ENCODE measurements at places on chromosomes 5 and 9.

GRCh38 chr9:111050819-111051218 lies 12.5 kb upstream of the LPAR1 start:
- no peak for DNase-seq

DNA sequence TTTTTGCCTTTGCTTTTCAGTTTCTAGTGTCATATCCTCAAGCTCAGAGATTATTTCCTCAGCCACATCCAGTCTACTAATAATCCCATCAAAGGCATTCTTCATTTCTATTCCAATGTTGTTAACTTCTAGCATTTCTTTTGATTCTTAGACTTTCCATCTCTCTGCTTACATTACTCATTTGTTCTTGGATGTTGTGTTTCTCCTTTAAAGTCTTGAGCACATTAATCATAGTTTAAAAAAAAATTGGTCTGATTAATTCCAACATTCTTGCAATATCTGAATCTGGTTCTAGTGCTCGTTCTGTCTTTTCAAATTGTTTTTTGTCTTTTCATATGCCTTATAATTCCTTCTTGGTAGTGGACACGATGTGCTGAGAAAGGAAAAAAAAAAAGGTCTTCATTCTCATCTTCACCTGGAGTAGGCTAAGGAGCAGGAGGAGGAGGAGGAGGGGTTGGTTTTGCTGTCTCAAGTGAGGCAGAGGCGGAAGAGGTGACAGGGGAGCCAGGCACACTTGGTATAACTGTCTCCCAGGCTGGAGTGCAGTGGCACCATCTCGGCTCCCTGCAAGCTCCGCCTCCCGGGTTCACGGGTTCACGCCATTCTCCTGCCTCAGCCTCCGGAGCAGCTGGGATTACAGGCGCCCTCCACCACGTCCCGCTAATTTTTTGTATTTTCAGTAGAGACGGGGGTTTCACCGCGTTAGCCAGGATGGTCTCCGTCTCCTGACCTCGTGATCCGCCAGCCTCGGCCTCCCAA lies 16.3 kb downstream of the PRXL2C start:
- no peak for DNase-seq

DNA sequence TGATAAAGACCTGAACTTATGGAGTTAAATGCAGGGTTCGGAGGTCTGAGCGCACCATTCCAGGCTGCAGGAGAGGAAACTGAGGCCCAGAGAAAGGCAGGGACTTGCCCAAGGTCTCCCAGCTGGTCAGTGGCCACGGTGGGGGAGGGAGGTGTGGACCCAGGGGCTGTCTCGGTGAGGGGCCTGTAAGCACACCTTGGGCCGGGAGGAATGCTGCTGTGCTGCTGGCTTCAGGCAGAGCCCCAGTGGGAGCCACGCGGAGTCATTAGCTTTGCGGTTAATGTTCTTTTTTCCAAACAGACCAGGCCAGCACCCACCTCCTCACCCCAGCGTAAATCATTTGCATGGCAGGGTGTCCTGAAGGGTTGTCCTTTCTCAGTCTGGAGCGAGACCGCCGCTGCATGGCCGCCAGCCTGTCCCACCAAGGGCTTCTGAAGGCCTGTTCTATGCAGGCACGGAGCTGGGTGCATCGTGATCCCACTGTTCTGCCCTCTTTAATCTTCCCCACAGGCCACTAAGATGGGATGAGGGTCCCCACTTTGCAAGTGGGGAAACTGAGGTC lies 35.9 kb downstream of the NEURL1B start:
- no peak for DNase-seq

DNA sequence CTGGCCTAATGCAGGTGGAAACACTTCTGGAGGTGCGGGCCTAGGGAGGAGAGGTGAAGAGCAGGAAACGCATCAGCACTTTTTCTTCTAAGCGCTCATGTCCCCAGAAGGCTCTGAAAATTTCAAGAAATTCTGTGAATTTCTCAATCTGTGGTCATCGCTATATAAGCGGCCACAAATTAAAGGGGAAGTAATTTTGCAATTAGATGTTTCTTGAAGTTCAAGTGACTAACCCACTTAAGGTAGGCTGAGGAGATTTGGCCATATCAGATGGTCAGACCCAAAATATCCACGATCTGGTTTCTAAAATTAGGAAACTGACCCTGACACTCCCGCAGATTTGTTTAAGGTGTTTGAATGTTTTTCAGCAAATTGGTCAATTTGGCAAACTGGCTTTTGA lies 16.6 kb upstream of the HMGCR start:
- no peak for DNase-seq

- DNase-seq, result no peak
Measured at GRCh38 chr9:104863180-104863883, 64.6 kb downstream of the ABCA1 start.

- no peak for DNase-seq
Measured at GRCh38 chr5:150108711-150109514, 22.6 kb upstream of the CSF1R start.

DNA sequence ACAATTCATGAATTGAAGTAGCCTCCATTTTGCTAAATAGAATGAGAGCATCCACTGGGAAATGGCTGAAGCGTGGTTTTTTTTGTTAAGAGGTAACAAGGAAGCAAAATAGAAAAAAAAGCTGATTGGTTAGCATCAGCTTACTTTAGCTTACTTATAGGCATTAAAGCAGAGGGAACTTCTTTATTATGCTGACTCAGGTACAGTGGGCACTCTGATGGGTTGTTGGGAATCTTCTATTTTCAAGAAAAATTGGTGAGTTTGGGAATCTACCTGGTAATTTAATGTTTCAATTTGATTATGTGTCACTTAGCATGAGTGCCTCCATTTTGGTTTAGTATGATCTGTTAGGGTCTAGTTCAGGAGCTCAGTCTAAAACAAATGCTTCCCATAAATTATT lies 289.6 kb downstream of the ANXA1 start:
- no peak for DNase-seq

GRCh38 chr9:135504262-135505243 lies 4.1 kb downstream of the MRPS2 start:
- no peak for DNase-seq

DNA sequence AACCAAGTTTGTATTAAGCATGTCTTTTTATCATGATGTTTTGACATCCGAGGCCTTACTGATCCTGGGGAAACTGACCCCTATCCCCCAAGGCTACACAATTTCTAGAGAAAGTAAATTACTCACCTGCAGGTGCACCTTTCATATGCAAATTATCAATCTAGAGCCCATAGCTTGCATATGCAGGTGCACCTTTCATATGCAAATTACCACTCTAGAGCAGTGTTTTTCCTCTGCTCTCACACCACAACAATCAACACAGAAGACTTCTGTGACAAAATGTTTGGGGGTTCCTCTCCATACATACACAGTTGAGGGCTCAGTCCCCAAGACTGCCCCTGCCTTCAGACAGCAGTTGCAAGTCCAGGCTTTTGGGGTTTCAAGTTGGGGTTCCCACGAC lies 203.7 kb upstream of the RORB start:
- no peak for DNase-seq

DNA sequence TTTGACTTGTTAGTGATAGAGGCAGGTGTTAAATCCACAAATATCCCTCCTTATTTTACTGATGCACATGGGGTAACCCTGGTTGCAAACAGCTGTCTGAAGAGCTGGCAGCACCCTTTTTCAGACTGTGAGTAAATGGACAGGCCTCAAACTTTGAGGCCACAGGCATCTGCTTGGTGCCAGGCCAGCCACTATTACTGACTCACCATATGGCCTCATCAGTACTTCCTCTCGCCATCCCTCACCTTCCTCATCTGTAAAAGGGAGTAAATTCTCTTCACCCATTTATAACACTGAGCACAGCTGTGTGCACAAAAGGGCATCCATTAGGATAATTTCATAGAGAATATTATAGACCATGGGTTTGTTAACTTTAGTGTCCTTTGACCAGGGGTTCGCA lies 11.9 kb upstream of the TNIP1 start:
- DNase-seq, result no peak

- DNase-seq, result no peak
Measured at GRCh38 chr5:18097817-18098216, 463.6 kb downstream of the TAF11L14 start.

- no peak for DNase-seq
Measured at GRCh38 chr5:62348723-62349481, 42.9 kb downstream of the KIF2A start.

DNA sequence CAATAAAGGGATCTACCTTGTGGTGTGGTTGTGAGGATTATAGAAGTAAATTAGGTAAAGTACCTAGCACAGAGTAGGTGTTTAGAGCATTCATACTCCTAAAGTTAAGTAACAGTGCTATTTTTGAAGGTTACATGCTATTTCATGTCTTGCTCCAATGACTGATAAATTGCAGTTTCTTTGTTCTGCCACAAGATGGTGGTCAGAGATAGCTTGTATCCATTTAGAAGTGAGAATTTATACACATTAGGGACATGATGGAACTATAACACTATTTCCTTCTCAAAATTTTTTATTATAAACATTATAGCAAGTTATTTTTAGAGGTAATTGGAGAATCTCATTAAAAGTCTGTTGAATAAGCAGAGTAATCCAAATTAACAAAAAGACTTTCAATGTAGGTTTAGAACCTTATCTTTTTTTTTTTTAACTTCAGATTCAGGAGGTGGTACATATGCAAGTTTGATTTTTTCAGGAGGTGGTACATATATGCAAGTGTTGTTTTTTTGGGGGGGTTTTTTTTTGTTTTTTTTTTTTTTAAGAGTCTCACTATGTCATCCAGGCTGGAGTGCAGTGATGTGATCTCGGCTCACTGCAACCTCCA lies 17.1 kb downstream of the MTREX start:
- no peak for DNase-seq

GRCh38 chr9:96177005-96177718 lies 124.8 kb downstream of the HSD17B3 start:
- no peak for DNase-seq

GRCh38 chr9:91207729-91208418 lies 153.8 kb downstream of the AUH start:
- DNase-seq, result no peak

- no peak for DNase-seq
Measured at GRCh38 chr5:92237896-92238295, 854.8 kb upstream of the ARRDC3 start.

DNA sequence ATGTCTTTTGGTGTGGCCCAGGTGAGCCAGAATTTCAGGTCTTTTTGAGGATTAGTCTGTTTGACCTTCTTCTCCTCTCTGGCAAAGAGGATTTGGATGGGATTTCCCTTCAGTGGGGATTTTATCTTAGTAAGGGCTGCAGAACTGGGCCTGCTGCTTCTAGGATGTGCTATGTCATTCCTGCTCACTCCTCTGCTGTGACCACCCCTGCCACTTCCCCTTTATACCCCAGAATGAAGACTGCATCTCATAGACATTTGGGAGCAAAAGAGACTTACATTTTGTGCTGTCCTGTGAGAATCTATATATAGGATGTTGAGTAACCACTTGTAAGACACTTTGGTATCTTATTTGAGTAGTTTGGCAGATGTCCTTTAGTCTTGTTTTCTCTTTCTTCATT lies 76.2 kb downstream of the ARHGAP26 start:
- no peak for DNase-seq

DNA sequence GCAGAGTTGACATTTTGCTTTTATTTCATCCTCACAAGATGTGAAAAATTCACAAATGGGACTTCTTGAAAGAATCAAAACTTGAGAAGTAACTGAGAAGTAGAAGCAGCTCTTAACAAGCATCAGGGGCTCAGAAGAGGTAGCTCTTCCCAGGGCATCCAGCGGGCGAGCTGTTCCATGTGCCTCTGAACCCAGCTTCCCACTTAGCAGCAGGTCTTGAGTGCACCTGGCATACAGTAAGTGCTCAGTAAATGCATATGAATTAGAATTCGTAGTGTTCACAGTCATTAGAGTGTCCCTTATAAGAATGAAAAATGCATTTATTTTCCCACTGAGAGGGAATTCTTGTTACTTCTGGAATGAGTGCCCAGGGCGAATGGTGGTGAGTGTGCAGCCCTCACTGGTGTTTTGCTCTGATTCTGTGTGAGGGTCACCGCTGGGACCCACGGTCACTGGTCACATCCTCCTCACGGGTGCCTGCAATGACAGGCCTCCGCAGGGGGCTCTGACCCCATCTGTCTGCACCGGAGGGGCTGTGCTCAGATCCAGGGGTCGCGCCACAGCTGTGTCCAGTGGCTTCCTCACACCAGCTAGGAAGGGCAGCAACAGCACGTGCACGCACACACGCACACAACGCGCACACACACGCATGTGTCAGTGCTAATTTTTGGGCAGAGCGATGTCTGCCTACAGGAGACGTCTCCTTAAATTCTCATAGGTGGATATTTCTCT lies 26.9 kb downstream of the EXOC3 start:
- no peak for DNase-seq

GRCh38 chr9:3191715-3192114 lies 334.1 kb downstream of the RFX3 start:
- DNase-seq, result no peak

DNA sequence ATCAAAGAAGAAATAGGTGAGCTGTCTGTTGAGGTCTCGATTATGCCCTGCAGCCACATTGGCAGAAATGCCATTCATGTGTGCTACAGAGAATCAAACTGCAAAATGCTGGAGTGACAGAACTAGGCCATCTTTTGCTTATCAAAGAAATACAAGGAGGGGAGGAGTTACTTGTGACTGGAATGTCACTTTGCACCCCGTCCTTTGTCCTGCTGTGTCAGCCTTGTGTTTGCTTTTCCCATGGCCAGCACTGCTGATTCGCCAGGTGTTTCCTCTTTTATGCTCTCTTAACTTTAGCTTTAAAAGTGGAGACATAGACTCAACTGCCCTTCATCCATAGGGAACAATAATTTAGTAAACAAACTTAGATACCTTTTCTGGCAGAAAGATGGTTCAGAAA lies 54.3 kb downstream of the SLC46A2 start:
- no peak for DNase-seq

GRCh38 chr9:121718084-121718483 lies 66.7 kb downstream of the DAB2IP start:
- no peak for DNase-seq

- DNase-seq, result no peak
Measured at GRCh38 chr5:167730656-167731055, 560.8 kb upstream of the WWC1 start.

Data from activated T-helper 1 cell treated with anti-CD3 and anti-CD28 coated beads, Interleukin-2, amount 50 U/mL, for 16 hours (primary cell).